Left cardiac atrium (tissue), 4 donors: ENCODE measurements at places on chromosomes 1 and 21.

DNA sequence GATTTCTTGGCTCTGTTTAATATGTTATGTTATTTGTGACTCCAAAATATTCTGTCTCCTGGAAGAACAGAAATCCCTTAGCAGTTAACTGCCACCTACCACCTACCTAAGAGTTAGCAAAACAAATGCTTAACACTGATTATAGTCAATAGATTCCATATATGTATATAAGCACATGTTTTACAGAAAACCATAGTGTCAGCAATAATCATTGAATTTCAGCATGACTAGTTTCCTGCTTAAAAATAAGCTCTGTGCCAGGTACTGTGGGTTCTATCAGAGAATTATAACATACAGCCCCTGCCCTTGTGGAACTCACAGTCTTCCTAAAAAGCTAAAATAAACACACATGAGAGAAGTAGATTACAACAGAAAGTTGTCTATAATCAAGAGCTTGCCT, 561.9 kb upstream of the CAMK1G start:
- no peak for DNase-seq

GRCh38 chr1:224820341-224820740, 109.1 kb upstream of the DNAH14 start:
- DNase-seq, result no peak

DNA sequence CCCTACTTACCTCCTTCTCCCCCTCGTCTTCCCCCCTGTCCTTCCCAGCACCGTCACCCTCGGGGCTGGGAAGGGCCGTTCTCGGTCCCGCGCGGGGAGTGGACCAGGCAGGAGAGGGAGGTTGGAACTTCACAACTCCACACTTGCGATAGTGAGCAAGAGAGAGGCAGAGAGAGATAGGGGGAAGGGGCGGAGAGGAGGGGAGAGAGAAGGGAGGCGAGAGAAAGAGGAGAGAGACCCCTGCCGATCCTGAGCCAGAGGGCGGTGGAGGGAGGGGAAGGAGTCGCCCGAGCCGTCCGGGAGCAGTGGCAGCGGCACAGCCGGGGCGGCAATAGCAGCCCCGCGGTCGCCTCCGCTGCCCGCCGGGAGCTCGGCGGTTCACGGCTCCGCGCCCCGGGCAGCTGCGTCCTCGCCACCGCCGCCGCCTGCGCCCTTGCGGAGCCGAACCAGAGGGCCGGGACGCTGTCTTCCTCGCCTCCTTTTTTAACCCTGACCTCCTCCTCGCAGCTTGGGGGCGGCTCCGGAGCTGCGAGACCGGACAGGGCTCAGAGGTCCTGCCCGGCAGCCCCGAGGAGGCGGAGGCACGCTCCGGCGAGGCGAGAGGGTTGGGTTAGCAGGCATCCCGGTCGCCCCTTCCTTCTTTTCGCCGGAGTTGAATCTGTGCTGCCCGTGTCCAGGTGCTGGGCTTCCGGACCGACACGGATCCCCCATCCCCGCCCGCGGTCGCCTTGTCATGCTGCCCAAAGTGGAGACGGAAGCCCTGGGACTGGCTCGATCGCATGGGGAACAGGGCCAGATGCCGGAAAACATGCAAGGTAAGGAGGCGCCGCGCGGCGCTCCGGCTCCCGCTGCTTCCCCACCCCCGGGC, 11.7 kb downstream of the NR5A2 start:
- peak; percentile 37 for DNase-seq

GRCh38 chr1:84711869-84712268, 21.6 kb upstream of the SSX2IP start:
- no peak for DNase-seq

DNA sequence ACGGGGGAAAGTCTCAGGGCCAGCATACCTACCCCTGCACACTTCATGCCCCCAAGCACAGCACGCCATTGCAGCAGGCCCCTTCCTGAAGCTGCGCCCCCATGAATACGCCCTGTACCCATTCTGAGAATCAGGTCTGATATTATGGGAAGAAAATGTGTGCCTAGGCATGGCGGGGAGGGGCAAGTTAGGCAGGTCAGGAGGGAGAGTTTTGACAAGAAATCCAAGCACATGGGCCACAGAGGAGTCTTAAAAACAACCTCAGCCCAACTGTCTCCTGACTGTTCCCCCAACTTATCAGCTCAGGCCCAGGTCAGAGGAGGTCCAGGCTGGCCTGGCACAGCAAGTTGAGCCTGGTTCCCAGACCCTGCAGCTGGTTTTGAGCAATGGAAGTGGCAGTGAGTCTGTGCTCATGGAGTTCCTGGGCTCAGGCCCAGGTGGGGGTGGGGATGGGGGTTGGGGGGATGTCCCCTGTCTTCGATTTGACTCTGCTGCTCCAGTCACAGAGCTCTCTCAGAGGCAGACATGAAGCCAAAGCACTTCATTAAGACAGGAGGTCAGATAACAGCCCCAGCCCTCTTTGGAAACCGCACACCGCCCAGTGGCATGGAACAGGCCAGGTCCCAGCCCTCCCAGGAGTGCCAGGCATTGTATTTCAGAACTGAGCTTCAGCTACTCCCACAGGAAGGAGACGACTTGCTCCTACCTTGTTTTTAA, 20.6 kb upstream of the BCAR3 start:
- DNase-seq, result peak; percentile 61

GRCh38 chr1:107243461-107243860, 102.6 kb downstream of the NTNG1 start:
- DNase-seq, result no peak

DNA sequence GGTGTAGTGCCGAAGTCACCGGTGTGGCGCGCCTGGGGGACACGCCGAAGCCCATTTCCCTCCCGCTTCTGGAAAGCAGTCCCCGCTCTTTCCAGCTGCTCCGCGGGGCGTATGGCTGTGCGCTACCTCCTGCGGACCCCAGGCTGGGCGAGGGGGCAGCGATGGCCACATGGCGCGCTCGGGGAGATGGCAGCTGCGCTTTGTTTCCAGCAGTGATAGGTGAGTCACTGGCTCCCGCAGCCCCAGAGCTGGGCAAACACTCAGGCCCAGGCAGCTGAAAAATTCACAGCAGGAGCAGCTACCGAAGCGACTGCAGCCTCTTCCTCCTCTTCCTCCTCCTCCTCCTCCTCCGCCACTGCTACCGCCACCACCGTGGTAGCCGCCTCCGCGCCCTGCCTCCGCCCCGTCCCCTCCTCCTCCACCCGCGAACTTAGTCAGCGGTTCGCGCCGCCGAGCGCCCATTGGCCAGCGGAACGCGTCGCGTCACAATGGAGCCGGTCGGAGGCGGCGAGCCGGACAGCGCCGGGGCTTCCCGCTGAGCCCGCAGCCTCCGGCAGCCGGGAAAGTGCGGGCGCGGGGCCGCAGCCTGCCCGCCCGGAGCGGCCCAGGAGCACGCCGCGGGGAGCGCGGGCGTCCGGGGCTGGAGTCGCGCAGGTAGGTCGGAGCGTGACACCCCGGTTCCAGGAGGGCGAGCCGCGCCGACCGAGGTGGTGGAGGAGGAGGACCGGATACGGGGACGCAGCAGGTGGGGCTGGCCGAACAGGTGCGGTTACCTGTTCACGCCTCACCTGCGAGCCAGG, at the start of gene LRRC8B:
LRRC8B (plus strand) TSS at position 461 of the 800 bp plus-strand sequence. CDS start 57,822 bp downstream, outside the sequence.
- peak; percentile 95 for DNase-seq

GRCh38 chr1:68528243-68528642, 31.4 kb upstream of the DEPDC1 start:
- DNase-seq, result no peak

DNA sequence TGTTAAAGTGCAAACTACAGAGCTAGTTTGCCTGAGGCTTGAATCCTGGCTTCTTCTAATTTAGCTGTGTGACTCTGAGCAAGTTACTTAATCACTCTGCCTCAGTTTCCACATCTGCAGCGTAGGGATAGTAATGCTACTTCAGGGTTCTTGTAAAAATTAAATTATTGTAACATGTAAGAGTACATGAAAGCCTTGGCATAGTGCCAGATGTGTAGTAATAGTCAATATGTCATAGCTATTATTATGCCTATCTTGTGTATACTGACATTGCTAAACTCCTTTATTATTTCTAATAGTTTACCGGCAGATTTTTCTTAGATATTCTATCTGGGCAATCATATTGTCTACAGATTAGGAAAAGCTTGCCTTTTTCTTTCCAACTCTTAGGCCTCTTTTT, 6.8 kb upstream of the TADA1 start:
- no peak for DNase-seq

DNA sequence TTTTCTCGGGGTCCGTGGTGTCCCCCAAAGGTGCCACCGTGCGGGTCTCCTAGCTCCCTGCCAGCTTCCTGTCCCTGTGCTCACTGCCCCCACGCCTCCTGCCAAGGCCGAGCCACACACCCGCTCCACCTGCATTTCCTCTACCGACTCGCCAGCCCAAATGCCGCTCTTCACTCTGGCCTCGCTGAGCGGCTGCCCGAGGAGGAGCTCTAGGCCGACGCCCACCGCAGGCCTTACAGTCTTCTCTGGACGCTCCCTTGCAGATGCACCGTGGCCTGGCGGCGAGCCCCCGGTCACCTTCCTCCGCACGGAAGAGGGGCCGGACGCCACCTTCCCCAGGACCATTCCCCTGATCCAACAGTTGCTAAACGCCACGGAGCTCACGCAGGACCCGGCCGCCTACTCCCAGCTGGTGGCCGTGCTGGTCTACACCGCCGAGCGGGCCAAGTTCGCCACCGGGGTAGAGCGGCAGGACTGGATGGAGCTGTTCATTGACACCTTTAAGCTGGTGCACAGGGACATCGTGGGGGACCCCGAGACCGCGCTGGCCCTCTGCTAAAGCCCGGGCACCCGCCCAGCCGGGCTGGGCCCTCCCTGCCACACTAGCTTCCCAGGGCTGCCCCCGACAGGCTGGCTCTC, 26.3 kb downstream of the FTCD start:
- peak; percentile 25 for DNase-seq

DNA sequence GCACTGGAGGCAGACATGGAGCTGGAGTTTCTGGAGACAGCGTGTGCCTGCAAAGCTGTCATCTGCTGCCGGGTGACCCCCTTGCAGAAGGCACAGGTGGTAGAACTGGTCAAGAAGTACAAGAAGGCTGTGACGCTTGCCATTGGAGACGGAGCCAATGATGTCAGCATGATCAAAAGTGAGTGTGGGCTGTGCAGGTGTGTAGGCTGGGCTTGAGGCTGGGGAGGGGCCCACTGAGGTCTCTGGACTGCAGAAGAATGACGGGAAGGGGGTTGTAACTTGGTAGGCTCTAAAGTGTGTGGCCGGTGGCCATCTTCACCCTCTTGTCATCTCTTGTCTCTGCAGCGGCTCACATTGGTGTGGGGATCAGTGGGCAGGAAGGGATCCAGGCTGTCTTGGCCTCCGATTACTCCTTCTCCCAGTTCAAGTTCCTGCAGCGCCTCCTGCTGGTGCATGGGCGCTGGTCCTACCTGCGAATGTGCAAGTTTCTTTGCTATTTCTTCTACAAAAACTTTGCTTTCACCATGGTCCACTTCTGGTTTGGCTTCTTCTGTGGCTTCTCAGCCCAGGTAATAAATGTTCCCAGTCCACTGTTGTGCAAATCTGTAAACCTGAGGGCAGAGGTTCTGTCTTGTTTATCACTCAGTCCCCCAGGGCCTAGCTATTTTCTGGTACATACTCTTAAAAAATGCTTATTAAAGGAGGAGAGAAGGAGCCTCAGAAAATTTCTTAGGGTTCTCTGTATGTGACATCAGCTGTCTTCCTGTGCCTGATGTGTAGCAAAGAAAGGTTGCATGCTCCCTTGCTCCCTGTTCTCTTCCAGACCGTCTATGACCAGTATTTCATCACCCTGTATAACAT, 19.9 kb downstream of the ATP8B2 start:
- peak; percentile 63 for DNase-seq

GRCh38 chr1:45498279-45498678, 1.6 kb downstream of the CCDC163 start:
- DNase-seq, result no peak

- no peak for DNase-seq
These were observed 3.3 kb upstream of the SSBP3 start for GRCh38 chr1:54409156-54410142.

- DNase-seq, result no peak
These were observed 23.6 kb upstream of the DNM3 start for GRCh38 chr1:171817511-171818265.

DNA sequence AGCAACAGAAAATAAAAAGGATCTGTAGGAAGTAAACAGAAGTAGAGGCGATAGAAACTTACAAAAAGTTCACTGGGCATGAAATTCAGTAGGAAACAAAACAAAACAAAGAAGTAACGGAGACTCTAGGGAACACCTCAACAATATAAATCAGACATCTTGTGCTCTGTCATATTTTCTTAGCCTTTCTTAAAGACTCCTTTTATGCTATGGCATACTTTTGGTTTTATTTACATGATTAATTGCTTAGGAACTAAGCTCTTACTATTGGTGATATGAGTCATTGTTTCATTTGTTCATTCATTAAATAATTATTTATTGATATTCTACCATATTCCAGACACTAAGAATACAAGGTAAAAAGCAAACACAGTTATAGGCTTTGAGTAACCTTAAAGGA, 126.6 kb downstream of the KCNT2 start:
- DNase-seq, result no peak

DNA sequence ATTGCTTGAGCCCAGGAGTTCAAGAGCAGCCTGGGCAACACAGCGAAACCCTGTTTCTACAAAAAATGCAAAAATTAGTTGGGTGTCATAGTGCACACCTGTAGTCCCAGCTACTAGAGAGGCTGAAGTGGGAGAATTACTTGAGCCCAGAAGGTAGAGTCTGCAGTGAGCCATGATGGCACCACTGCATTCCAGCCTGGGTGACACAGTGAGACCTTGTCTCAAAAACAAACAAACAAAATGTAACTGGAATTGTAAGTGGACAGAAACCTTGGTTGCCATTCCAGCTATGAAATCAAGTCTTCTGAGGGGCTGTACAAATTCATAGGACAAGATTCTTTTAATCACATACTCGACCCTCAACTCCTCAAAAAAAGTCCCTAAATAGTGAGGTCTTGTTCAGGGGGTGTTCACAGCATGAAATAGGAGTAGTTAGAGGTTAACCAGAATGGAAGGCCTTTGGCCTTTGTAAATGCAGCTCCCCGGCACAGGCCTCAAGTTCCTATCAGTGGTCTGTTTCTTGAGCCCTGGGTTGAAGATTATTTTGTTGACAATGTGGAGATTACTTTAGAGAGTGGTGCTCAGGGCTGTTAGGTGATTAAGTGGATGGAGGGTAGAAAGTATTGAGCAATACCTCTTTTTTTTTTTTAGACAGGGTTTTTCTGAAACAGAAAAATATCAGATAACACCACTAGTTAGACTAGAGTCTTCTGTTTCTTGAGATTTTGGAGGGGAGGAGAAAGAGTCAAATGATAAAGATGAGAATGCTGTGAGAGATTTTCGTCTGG, 138.7 kb upstream of the ZNF648 start:
- no peak for DNase-seq

DNA sequence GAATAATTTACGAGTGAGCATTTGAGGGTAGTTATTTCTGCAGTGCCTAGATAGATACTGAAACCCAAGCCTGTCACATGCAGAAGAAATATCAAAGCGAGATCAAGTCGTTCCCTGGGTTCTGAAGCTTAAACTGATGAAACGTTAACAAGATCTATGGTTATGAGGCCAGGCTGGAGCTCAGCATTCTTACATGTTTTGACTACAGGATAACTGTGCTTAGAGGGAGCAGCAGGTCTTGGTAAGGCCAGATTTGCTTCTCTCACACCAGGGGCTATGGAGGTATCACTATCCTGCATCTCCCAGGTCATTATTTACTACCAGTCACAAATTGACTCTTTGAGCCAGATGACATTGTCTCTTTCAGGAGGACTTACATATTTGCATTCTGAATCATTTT, 1401.4 kb upstream of the PRMT6 start:
- DNase-seq, result no peak
